ENCODE measurements at places on chromosomes 4 and X.
A peak's percentile ranks its signal among the peaks of the same experiment; 100 is the strongest.

DNA sequence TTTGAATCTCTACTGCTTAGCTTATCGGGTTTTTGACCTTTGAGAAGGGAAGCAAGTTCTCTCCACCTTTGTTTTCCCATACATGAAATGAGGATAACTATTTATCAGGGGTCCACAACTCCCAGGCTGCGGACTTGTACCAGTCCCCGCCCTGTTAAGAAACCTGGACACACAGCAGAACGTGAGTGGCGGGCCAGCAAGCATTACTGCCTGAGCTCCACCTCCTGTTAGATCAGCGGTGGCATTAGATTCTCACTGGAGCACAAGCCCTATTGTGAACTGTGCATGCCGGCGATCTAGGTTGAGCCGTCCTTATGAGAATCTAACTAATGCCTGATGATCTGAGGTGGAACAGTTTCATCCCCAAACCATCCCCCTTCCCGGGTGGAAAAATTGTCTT is 579.5 kb downstream of the GALNTL6 start:
- DNase-seq, result no peak

DNA sequence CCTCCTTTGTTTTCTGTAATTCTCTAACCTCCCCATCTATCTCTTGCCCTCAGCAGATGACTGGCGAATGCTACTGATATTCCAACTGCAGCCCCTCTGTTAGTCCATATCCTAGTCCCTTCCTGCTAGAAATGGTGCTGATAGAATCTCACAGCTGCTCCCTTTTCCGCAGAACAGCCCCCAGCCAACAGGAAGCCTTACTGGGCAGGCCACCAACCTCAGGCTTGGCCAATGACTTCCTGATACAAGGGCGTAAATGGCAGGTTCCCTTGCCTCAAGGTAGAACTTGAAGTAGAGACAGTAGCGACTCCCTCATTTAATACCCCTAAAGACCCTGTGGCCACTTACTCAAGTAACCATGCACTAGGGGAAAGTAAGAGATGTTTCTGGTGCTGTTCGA is 26.7 kb upstream of the SLC2A9 start:
- no peak for DNase-seq

- no peak for DNase-seq
Observed at GRCh38 chrX:7972586-7972985, 45.4 kb upstream of the PNPLA4 start.

- peak; percentile 74 for DNase-seq
Observed at GRCh38 chr4:173494013-173494970, 35.7 kb downstream of the HAND2 start.

DNA sequence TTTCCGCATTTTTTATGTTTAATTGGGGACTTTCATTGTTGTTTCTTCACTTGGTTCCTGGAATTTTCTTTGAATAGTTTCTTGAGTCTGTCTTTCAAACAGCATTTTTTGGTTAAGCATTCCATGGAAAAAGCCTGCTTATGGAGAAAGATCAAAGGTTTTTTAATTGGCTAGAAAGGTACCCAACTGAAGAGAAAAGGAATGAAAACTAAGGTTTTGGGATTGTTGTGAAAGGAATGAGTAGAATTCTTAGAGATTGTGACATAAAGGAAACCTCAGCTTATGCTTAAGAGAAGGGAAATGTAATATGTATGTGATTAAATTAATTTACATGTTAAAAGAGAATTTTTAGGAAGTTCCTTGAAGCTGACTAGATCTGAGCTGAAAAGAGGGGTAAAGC is 82.8 kb downstream of the CCKAR start:
- no peak for DNase-seq
